ENCODE measurements at places on chromosomes 16 and 17. TPM values are rescaled to one million over a fixed set of nuclear protein-coding genes. Genes with fewer than 3 reads are reported as not detected.

The KCNAB3 gene
- total RNA-seq = 0.33 TPM

The PRSS36 gene
- 0.59 TPM for total RNA-seq

The TIMP2 gene
- total RNA-seq = 283 TPM

The CHST5 gene
- not detected for total RNA-seq

The CCL18 gene
- not detected for total RNA-seq

The ITGB4 gene
- 0.69 TPM for total RNA-seq

The CDRT15 gene
- total RNA-seq = not detected

The SLC5A11 gene
- total RNA-seq = not detected

All from smooth muscle cell of the pulmonary artery (primary cell).